Pulmonary artery endothelial cell (primary cell): ENCODE measurements at places on chromosomes 4 and X.

DNA sequence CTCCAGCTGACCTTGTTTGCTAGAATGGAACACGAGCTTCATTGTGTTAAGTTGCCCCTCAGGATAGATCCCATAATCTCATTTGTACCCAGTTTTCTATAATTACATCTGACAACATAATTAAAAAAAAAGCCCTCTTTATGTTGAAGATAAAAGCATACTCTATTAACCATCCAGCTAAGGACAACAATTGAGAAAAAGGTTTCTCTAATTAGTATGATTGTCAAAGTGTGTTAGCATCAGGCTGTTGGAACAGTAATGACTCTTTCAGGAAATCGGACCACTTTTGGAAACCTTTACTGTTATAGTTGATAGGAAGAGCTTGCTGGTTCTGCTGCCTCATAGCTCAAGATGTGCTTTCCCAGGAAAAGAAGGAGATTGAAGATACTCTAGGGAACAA, 172.6 kb downstream of the FHIP1A start:
- no peak for DNase-seq

GRCh38 chr4:41095192-41095872, 119.0 kb downstream of the APBB2 start:
- no peak for DNase-seq

DNA sequence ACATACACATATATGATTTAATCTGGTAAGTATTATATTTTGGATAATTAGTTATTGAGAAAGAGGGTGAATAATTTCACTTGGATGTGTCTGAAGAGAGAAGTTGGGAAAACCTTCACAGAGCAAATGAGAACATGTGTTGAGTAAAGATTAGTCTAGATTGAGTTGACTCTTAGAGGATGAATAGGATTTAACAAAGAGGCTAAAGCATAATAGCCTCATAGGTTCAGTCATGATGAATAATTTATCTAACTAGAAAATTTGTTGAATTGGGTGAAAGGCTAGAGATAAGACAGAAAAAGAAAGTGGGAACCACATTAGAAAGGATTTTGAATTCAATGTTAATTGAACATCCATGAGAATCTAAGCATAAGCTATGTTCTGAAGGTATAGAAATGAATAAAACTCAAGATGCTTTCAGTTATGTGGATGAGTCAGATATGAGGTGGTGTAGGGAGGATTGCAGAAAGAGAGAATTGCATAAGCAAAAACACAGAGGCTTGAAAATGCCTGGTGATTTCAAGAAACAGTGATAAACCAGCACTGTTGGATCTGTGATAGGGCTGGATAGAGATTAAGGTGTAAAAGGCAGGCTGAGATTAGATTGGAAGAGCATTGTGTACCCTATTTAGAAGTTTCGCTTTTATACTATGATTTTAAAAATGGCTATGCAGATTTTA, 207.6 kb upstream of the NR3C2 start:
- DNase-seq = no peak

GRCh38 chrX:123271902-123272301, 87.8 kb downstream of the GRIA3 start:
- DNase-seq = no peak

DNA sequence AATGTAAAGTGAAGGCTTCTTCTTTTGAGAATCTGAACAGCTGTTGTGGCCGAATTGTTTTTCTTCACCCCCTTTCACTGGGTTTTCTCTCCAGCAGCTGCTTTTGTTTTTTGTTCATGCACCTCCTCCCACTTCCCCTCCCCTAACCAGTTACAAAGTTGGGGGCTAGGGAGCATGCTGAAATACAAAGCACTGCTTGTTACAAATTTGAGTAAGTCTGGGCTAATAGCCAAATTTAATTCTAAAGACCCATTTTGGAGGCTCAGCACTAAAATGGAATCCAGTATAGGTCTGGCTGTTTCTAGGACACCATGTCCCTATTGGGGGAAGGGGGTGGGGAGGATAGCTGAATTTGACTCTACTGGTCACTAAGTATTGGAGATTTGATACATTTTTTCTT, 89.2 kb upstream of the GPM6B start:
- no peak for DNase-seq

DNA sequence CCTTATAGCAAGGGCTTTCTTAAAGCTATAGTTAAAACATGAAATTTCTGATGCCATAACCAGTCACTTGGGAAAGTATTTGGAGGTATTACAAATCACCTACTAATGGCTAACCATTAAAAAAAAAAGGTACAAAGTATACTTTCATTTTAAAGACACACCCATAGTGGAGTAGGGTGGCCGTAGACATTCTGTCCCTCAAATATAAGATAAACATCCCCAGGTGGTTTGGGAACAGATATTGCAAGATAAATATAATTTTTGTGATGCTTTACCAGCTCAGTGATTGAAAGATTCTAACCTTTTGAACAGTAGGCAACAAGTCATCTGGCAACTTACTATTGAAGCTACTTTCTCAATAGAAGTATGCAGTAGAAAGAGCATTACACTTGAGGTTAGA, 6.2 kb upstream of the FAT1 start:
- no peak for DNase-seq

DNA sequence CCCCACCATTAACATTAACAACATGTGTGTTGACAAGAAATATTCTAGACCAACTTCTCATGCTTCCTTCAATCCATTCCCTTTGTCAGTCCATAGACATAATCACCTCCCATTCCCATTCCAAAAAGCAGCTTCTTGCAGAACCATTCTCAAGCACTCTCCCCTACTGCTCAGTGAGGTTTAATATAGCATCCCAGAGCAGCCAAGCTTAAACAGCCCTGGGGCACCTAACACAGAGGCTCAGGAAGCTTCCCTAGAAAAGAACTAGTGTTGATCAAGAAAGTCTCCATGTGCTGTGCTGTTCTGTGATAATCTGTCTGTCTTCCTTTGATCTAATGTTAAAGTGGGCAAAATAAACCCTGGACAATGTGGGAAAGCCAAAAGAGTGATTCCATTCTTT, 174.2 kb upstream of the NOCT start:
- DNase-seq = no peak

DNA sequence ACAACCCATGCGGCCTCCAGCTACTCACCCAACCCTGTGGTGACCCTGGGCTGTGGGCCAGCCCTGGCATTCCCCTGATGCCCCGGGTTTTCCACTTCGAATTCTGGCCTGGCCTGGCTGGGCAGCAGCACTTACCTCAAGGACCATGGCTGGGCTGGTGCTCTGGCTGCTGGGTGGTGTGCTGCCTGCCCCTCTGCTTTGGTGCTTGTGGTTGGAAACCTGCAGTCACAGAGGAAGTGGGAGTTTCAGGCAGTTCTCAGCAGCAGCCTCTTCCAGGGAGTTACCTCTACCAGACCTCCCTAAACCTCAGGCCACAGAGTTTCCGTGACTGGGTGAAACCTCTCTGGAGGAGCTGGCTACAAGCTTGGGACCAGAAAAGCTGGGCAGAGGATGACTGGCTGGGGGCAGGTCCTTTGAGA, at the start of gene CXCR3:
CXCR3 (minus strand) TSS at position 209 of the 419 bp plus-strand sequence; CDS start at position 147, 62 bp downstream.
- no peak for DNase-seq

- no peak for DNase-seq
These were observed 2.6 kb downstream of the UNC5C start for GRCh38 chr4:95546221-95546620.

DNA sequence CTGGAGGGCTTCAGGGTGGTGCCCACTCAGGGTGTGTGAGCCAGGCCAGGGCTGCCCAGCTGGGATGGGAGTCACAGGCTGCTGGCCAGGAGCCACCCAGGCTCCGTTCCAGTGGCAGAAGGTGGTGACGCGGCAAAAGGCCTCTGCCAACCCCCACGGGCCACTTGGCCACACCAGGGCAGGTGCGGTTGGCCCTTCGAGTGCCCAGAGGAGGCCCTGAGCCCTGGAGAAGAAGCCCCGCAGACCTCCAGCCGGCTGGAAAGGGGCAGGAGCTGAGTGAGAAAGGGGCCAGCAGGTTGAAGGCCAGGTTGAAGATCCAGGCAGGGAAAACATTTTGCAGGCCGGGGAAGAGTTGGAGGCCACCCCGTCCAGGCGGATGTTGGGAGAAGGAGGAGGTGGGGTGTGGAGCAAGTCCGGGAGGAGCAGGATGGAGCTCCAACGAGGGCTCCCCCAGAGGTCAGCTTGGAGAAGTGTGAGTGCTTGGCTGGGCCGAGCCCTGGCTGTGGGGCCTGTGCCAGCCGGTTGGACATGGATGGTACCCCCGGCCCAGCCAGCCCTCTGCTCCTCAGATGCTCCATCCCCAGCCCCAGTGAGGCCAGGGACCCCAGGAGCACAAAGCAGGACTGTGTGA, 2.8 kb upstream of the CPLX1 start:
- no peak for DNase-seq

DNA sequence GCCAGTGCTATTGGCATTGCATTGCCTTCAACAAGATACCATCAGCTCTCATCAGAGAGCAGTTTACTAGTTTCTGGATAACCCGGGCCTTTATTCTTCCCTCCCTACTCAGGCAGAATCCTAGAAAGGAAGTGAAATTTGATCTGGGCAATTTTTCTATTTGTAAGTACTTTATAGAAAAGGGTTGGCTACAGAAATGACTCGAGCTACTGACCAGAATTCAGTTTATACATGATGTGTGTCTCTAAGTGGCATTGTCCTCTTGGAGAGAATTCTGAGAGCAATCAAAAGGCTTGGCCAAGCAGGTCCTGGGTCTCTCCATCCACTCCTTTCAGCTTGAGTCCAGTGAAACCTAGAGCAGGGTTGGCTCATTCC, 192.7 kb upstream of the LEF1 start:
- no peak for DNase-seq

DNA sequence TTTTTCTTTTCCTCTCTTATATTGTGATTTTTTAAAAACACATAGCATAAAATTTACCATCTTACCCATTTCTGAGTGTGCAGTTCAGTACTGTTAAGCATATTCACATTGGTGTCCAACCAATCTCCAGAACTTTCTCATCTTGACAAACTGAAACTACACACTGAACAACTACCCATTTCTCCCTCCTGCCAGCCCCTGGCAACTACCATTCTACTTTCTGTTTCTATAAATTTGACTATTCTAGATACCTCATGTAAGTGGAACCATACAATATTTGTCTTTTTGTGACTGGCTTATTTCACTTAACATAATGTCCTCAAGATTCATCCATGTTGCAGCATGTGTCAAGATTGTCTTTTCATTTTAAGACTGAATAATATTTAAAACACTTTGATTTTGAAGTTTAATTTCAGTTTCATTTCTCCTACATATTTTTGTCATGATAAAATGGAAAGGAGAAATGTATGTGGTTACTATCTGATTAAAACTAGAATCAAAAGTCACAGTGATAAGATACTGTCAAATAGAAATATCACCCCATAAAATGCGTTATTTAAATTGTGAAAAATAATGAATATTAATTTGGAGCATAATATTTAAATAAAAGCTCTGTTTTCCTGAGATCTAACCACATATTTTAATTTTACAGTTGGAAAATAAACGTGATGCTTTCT, 122.8 kb downstream of the DIPK2B start:
- no peak for DNase-seq

DNA sequence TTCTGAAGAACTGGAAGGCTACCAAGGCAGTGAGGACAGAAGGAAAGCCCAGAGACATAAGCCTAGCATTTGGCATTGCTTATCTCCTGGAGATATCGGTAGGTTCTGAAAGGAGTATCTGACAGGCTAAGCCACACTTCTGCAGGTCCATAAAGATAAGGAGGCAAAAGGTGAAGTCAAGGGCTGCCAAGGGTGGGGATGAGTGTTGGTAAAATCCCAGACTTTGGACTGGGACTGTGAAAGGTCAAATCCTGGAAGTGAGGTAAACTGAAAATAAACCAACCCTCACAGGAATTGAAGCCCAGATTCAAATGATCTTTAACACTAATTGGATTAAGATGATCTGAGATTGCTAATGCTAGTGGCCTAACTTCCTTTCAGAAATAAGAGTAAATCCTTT, 27.4 kb downstream of the GK start:
- DNase-seq = no peak

- DNase-seq = no peak
These were observed 273.9 kb downstream of the BCOR start for GRCh38 chrX:39823854-39824253.

GRCh38 chr4:84647312-84647884, 64.5 kb downstream of the CDS1 start:
- no peak for DNase-seq

GRCh38 chr4:112926819-112927218, 122.6 kb upstream of the ANK2 start:
- DNase-seq = no peak

DNA sequence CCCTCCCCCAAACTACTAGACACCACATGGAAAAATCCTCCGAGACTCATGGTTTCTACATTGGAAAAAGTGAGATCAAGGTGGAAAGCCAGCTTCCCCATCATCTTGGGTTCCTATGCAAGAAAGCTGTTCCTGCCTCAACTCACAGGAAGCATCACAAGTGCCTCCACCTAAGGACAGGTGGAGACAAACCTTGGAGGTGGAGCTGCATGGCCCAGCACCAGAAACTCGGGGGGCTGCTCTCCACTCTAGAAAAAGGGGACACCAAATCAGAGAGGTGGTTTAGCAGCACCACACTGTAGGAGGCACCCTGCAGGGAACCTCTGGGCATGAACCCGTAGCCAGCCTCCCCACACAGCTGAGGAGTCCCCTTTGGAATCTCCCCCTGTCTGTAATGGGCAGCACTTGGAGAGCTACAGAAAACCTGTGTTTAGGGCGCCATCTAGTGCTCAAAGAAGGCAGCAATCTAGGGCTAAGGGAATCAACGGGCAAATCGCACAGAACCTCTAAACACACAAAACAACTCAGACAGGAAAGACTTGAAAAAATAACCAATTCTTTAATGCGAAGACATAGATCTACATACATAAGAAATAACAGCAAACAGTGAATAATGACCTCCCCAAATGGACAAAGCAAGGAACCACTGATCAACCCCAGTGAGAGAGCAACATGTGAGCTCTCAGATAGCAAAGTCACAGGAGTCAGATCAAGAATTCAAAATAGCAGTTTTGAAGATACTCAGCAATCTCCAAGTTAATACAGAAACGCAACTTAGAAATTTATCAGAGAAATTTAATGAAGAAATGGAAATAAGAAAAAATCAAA, 37.0 kb upstream of the ZBTB33 start:
- DNase-seq = peak; percentile 8

DNA sequence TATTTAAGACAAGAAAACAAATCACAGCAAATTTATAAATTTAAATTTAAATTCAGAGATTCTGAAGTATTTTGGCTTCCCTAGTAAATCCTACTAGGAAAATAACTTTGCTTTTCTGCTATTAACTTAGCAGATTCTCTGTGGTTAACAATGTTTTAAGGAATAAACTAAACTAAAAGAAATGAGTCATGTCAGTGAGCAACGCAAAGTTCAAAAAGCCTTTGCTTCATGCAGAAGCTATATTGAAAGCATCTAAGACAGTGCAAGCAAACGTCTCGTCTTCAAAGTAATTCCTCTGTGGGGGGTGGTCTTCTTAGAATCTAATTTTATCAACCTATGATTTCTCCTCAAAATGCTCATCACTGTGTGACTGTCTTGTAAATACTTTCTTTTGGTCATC, 30.1 kb downstream of the GABRB1 start:
- DNase-seq = no peak
